ENCODE measurements at places on chromosomes 3 and 15. TPM values are rescaled to one million over a fixed set of nuclear protein-coding genes. Genes with fewer than 3 reads are reported as not detected.

GRCh38 chr3:196883361-196883760 is 15.6 kb downstream of the SENP5 start:
- no peak for DNase-seq

Gene TMEM207
- 0.65 TPM for total RNA-seq

GRCh38 chr3:188212308-188212969 is 58.5 kb downstream of the LPP start:
- DNase-seq = peak; percentile 55

DNA sequence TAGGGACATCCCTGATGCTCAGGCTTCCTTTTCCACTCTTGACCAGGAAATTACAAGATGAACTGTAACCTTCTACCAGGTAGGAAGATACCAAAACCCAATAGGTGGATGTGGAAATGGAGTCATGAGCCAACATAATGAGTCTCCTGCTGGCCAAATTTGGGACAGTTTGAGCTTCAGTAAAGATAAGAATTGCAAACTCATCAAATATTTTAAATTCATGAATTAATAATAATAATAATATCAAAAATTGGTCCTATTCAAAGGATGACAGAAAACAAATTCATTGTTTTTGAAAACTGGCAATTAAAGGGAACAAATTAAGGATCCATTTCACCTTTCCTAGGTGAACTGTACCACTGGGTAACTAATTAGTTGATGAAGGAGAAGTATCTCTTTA is 309.7 kb downstream of the NEK10 start:
- DNase-seq = no peak

GRCh38 chr3:27666272-27666671 is 55.9 kb downstream of the EOMES start:
- DNase-seq = no peak

Gene PRKCI
- 45.8 TPM for total RNA-seq

DNA sequence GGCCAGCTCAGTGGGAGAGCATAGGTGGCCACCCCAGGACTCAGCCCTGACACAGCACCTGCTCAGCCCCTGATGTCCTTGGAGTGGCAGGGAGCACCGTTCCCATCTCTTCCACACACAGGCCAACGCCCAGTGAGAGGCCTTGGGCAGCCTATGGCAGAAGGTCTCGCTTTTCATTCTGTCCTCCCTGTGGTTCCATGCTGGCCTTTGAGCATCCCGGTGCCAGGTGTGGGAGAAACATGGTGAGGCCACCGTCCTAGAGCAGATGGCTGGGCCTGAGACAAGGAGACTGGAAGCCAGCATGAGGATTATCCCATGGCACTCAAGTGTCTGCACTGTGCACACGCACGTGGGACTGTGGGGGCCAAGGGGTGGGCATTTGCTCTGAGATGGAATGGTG is 25.1 kb downstream of the ADCY5 start:
- DNase-seq = no peak

- DNase-seq = no peak
Measured at GRCh38 chr3:123602325-123602724, 17.5 kb upstream of the HACD2 start.

DNA sequence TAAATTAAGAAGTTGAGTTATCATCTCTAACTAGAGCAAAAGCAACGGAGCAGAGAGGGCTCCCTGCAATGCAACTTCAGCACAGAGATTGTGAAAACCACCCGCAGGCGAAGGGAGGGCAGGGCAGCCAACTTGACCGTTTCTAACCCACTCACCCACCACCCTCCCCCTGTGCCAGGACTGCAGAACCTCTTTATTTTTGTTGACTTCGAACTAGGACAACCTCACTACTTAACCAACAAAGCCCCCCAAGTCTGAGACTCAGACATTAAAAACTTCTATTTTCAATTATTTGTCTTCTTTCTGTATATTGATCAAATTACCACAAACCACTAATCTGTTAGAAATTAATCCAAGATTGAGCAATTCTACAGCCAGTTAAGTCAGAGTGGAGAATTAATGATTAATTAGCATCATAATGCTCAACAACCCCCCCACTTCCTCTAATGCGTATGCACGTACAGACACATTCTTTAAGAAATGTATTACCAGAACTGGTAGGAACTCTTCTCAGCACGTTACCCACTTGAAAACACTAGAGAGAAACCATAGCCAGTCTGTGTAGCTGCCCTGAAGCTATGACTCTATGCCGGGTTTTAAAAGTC is 2.0 kb downstream of the MGLL start:
- DNase-seq = no peak

DNA sequence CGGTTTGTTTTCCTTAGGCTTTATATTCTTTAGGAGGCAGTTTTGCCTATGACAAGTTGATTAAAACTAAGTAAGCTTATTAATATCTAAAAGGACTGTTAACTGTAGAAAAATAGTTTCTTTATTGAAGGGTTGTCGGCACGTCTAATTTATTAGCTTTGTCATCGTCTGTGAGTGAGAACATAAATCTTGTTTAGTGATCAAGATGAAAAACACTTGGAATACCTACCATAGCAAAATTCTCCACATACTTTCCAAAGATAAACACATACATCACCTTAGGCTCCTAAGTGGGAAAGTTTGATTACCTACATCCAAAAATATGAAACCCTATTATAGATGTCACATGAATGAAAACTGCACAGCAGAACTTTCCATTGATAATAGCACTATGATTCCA is 139.1 kb upstream of the BNIP2 start:
- DNase-seq = no peak

- DNase-seq = no peak
Measured at GRCh38 chr3:170159459-170159858, 22.1 kb downstream of the PHC3 start.

All from Caco-2 (cell line).